ENCODE measurements at places on chromosomes 7 and 10. TPM values are rescaled to one million over a fixed set of nuclear protein-coding genes. Genes with fewer than 3 reads are reported as not detected.
A peak's percentile ranks its signal among the peaks of the same experiment; 100 is the strongest.

The CYP2E1 gene
- 1.2 TPM for total RNA-seq

The SMKR1 gene
- total RNA-seq, result not detected

The ACTL6B gene
- total RNA-seq, result 0.90 TPM

The PSMA2 gene
- 190 TPM for total RNA-seq

The RBP3 gene
- total RNA-seq, result not detected

The VPS37D gene
- total RNA-seq, result 6.0 TPM

GRCh38 chr7:52518869-52519268 is 516.6 kb upstream of the POM121L12 start:
- DNase-seq, result no peak

DNA sequence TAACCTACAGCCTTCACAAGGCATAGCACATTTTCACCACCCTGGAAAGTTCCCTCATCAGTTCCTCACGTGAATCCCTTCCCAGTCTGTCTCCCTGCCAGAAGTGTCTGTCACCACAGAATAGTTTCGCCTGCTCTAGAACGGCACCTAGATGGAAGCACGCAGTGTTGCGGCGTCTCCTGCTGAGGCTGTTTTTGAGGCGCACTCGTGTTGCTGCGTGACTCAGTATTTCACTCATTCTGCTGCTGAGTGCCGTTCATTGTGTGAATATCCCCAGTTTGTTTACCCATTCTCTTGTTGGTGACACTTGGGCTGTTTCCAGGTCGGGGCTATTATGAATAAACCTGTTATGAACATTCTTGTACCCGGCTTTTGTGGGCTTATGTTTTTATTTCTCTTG is 12.8 kb downstream of the NOS3 start:
- DNase-seq, result peak; percentile 26

DNA sequence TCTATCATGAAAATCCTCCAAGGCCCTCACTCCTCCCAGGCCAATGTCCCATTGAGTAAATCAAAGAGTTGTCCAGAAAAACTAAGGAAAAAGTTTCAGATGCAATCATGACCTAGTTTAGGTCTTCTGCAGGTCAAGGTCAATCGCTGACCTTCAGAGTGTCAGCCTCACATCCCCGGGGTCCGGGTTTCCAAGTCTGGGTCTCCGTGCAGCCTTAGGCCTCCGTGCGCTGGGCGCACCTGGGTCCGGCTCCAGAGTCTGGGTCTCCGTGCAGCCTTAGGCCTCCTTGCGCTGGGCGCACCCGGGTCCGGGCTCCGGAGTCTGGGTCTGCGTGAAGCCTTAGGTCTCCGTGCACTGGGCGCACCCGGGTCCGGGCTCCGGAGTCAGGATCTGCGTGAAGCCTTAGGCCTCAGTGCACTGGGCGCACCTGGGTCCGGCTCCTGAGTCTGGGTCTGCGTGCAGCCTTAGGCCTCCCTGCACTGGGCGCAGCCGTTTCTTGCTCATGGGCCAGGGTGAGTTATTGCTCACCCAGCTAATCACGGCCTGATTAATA is 236.2 kb downstream of the TCERG1L start:
- peak; percentile 35 for DNase-seq

GRCh38 chr7:22387583-22387982 is 30.6 kb upstream of the RAPGEF5 start:
- DNase-seq, result no peak

- DNase-seq, result peak; percentile 53
These were observed 39.5 kb downstream of the ZNF117 start for GRCh38 chr7:64951250-64951848.

- DNase-seq, result peak; percentile 68
These were observed 621.9 kb downstream of the ACTR3B start for GRCh38 chr7:153381275-153382040.

- peak; percentile 36 for DNase-seq
These were observed 30.0 kb downstream of the TACC2 start for GRCh38 chr10:122018951-122019413.
